Endodermal cell (in vitro differentiated cells): ENCODE measurements at places on chromosomes 1 and 21.

DNA sequence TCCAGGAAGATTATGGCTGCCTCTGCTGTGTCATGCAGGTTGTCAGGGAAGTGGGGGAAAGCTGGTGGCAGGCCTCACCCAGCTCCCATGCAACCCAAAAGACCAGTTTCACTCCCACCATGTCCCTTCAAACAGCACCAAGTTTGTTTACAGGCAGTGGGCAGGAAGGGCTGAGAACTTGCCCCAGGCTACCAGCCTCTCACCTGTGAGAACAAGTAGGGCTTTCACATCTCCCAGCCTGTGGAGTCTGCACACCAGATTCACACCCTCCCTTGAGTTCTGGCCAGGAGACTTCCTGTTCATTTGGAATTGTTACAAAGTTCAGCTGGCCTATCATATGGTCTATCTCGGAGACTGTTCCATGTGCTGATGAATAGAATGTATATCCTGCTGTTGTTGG is 27.8 kb downstream of the RPAP2 start:
- no peak for DNase-seq

DNA sequence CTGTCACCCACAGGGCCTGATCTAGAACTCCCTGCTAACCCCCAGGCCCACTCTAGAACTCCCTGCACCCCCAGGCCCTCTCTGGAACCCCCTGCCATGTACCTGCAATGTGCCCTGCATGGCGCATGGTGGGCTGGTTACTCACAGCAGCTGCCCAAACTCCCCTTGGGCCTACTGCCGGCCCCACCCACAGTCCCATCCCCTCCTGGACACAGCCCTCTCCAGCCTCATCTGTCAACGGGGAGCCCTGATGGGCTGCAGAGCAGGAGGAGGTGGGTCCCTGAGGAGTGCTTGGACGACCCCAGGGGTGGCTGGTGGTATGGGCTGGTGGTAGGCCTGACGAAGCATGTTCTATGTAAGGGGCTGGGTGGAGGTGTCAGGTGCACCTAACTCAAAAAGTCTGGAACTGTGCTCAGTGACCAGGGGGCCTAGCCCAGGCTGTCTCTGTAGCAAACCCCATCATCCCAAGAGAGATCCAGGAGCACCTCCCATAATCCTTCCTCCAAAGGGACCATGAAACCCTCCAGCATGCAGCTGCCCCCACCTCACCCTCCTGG is 19.0 kb upstream of the PRSS38 start:
- peak; percentile 22 for DNase-seq

GRCh38 chr1:33459691-33460090 is 12.8 kb upstream of the ZSCAN20 start:
- DNase-seq, result no peak

DNA sequence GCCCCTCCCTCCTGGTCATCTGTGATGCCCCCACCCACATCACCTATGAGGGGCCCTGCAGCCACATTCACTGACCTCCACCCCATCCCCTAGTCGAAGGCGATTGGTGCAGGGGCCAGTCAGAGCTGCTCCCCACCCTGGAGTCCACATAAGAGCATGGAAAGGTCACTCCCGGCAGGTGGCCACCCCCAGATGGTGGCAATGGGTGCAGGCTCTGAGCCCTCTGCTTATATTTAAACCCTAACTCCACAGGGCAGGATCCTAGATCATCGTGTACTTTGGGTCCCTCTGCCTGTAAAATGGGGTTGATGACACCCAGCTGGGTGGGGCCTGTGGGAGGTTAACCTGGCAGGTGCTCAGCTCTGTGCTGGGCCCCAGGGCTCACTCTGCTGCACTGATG is 186.8 kb upstream of the C1orf174 start:
- DNase-seq, result no peak

- DNase-seq, result no peak
Measured at GRCh38 chr21:34905218-34905537, 143.9 kb downstream of the RUNX1 start.

DNA sequence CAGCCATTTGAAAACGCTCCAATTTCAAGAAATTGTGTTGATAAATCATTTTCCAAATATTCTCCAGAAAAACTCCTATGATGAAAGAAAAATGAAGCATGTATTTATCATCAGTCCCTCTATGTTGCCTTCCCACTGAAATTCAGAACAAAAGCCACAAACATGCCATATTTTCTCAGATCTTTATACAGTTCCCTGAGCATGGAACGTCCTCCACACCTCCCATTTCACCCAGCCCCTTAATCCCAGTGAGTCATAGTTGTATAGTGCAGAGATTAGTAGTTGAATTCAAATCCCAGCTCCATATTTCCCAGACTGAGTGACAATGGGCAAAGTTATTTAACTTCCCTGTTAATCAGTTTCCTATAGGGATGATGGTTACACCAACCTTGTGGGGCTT is 20.6 kb upstream of the NPL start:
- no peak for DNase-seq
